ENCODE measurements at places on chromosomes 2 and 18.

- DNase-seq, result no peak
These were observed 498.1 kb downstream of the SLC4A3 start for GRCh38 chr2:220125551-220125950.

- no peak for DNase-seq
These were observed 264.2 kb downstream of the LNPK start for GRCh38 chr2:175737722-175738361.

DNA sequence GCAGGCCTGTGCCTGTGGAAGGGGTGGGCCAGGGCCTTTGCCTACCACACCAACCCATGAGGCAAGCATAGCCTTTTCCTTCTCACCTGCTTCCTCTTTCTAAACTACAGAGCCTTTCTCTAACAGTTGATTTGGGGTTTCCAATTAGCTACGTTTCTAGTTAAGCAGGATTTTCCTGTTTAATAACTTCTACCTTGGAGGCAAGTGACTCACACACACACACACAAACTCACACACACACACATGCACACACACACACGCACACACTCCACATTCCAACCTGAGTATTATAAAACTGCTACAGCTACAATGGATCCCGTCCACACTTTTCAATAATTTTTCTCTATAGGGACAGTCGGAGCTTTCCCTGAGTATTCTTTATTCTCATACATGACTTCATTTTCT lies 84.9 kb downstream of the SOX11 start:
- DNase-seq, result peak; percentile 38

DNA sequence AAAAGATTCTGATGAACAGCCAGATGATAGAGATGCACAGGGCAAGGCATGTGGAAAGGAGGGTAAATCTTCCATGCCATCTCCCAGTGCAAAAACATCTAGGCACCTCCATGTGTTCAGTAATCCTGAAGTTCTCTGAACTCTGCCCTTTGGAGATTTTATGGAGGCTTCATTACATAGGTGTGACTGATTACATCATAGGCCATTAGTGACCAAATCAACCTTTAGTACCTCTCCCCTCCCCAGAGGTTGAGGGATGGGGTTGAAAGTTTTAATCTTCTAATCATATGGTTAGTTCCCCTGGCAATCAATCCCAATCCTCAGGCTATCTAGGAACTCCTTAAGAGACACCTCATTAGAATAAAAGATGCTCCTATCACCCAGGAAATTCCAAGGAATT lies 2190.2 kb upstream of the PIK3C3 start:
- no peak for DNase-seq

DNA sequence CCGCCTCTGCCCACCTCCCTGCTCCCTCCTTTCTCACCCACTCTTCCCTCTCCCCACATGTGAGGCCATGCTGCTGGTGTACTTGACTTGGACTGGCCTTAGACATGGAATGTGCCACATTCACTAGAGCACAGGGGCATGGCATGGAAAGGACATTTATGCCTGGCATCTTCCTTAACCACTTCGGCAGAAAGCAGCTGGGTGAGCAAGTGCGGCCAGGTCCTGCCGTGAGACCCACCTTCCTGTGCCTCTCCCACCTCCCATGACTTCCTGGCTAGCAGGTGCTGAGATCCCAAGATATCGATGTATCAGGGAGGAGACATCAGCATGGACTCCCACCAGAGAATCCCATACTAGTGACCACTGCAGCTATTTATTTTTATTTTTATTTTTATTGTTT lies 13.0 kb downstream of the GPR55 start:
- no peak for DNase-seq
